HAP-1 (cell line): ENCODE measurements at places on chromosomes 12 and 14.

GRCh38 chr12:26373606-26374495 is 178.5 kb downstream of the SSPN start:
- no peak for DNase-seq

DNA sequence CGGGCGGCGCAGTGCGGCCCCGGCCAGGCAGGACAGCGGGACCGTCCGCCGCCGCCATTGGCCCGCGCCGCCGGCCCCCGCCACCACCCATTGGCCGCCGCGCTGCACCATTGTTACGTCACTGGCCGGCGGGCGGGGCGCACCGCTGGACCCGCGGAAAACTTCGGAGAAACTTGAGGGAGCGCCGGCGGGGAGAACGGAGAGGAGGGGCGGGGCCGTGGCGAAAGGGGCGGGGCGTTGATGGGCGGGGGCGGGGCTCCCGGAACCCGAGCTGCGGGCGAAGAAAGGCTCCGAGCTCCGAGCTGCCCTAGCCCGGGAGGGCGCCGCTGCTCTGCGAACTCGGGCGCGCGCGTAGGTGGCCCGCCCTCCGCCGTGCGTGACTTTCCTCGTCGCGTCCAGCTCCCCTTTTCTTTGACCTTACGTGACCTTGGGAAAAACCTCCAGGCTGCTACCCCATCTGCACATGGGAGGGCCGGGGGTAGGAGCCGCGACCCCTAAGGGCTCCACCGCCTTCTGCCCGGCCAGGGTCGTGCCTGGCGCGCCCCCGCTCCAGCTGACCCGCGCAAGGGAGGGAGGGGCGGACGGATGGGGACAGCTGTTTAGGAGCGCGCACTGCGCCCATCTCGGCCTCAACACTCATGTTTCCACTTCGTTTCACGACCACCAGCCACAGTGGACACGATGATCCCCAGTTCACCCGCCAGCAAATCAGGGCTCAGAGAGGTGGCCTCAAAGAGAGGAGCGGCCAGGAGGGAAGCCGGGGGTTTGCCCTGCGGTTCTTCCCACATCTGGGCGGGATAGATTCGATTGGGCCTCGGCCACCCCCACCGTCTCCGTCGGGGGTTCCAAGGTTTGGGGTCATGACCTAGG is at the start of gene ANKRD9:
Gene ANKRD9, minus strand, starts transcription at position 31 of the 870 bp plus-strand sequence. CDS start 1,887 bp downstream, outside the sequence.
- DNase-seq: peak; percentile 93

DNA sequence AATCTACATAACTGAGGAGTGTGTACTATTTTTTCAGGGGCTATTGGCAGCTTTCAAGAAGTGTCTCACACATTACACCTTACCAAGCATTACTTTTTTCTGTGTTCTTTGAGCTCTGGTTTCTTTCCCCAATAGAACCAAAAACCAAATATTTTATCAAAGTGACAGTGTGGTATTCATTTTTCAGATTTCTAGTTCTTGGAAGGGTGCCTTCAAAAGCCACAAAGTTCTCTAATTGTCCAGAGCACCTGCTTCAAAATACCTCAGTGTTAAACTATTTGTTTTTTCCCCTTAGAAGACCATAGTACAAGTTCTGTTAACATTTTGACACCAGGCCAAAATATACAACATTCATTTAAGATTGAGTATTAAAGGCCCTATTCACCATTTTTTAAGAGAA is 515.7 kb downstream of the ETNK1 start:
- no peak for DNase-seq

DNA sequence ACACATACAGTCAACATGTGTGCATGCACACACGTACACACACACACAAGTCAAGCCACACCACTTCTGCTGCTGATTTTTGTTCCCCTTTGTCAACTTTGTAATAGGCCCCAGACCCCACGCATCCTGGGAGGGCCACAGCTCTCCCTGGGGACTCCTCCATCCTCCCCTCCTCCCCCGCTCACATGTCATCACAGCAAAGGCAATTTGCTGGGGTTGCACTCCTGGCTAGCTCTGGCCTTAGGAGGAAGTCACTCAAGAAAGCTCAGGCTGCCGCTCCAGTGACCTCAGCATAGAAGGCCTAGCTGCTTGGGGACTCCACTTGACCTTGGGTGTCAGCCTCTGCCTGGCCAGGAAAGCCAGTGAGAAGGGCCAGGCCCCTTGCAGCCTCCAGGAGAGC is 27.2 kb downstream of the NGB start:
- DNase-seq: no peak

DNA sequence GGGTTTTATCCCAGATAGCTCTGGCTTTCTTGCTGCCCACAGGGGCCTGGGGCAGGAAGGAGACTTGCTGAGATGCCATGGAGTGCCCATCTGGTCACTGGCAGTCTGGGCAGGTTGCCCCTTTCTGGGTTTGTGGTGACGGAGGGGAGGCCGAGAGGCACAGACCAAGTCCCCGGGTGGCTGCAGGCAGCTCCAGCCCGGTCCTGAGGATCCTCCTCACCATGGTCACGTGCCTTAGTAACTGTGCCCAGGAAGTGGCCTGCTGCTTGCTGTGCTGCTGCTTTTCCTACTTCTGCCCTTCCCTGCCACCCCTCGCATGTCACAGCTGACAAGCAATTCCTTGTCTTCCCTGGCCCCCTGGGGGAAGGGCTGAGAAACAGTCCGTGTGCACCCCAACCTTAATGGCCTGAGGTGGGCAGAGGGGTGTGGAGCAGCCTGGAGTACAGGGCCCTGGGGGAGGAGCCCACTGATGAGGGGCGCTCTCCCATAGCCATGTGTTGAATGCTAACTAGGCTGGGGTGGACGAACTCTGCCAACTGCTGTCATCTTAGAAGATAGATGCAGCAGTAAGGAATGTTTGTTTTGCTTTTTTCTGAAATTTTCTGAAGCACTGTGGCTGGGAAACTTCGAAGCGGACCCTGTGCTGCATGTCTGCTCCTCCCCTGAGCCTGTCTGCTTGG is 54.9 kb upstream of the SRSF5 start:
- DNase-seq: no peak

DNA sequence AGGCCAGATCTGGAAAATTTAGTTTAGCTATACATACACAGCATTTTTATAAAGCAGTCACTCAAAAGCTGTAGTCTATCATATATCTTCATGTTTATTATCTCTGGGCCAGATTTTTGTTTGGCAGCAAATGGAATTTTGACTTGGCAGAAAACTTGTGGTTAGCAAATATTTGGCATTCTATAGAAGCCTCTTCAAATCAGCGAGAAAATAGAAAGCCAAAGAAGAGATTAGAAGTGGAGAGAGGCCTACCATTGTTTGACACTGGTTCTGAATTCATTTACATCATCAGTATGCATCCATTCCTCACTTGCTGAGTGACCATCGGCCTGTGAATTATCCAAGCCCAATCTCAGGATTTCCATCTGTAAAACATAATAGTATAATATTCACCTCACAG is 1077.6 kb downstream of the GALC start:
- DNase-seq: no peak

DNA sequence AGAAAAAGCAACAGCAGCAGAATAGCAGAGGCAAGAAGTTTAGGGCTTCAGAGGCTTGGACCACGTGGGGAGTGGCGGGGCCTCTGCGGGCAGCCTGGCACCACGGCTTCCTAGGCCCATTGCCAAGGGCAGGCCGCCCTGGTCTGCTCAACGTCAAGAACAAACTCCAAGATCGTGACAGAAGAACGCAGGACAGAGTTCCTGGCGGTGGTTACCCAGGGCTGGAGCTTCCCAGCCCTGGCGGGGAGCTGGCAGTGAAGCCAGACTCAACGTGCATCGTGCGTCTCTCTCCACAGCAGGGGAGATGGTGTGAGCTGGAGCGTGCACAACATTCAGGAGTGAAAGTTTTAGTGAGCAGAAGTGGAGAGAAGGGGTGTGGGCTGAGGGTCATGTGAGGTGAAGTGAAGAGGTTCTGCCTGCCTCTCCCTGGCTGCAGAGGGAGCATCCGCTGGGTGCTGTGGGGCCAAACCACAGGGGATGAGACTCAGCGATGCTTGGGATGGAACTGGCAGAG is 13.9 kb upstream of the CACNA2D4 start:
- no peak for DNase-seq

DNA sequence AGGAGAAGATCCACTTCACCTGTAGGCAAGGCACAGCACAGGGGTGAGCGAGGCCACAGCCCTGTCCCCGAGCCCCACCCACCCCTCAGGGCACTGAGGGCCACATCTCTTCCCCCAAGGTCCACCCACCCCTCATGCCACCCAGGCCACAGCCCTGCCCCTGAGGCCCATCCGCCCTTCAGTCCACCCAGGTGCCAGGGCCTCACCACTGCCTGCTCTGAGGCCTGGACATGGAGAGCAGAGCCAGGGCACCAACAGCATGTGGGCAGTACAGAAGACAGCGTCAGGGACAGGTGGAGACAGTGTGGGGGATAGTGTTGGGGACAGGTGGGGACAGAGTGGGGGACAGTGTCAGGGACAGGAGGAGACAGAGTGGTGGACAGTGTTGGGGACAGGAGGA is 138.3 kb downstream of the TMEM121 start:
- DNase-seq: no peak

DNA sequence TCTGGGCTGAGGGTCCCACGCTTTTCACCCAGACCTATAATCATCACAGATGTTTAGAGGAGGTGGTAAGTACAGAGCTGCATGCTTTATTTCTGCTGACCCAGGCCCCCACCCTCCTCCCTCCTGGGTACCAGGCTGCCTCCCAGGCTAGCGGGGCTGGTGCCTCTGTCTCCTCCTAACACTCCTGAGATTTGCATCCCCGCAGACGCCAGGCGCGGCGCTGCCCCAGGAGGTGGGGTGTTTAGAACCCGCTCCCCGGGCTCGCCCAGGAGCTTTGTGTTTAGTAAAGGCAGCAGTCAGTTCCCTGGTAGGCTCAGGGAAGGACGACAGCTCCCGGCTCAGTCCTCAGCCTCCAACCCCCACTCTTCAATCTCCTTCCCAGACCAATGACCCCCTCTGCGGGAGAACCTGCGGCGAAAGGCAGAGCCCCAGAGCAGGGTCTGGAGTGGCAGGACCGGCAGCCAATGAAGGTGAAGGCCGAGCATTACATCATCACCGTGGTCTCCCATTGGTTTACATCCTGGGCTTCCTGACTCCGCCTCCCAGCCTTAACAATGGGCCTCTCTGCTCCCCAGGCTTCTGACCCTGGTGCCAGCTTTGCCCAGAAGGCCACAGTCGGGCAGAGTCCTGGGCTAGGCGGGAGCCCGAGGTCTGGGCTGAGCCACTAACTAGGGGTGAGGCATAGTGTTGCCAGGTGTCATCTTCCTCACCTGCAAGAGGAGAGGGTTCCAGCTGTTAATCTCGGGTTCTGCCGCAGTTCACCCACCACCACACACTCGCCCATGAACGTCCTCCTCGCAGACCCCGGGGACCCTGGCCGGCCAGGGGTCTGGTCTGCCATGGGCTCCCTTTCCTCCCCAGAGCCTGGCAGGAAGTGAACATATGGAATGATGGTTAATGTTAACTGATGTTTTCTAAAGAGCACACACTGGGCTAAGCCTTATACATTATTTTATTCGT is 57.5 kb downstream of the CALM1 start:
- DNase-seq: no peak

DNA sequence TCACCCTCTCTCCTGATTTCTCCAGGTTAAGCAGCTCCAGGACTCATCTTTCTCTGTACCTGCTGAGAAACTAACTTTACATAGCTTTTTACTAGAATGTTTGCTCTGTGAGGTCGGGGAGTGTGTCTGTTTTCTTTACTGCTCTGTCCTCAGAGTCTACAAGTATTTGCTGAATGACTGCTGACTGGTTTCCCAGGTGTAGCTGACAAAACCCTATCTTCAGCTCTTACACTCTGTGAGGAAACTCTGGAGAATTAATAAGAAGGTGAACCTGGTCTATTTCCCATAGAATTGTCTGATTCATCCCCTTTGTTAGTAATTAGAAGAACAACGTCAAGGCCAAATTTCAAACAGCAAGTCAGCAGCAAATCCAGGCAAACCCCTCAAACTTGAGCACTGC is 226.8 kb downstream of the ZFP36L1 start:
- DNase-seq: no peak

DNA sequence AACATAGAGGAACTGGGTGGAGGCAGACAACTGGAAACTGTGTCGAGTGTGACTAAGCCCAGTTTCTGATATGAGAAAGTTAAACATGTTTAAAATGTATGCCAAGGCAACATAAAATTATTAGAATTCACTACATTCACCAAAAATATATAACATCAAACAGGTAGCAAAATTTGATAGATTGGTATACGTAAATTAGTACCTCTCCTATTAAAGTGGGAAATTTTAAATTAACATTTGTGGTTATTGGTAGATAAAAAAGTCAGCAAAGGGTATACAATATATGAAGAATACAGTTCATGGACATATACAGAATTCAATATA is 53.0 kb downstream of the CCDC91 start:
- no peak for DNase-seq

DNA sequence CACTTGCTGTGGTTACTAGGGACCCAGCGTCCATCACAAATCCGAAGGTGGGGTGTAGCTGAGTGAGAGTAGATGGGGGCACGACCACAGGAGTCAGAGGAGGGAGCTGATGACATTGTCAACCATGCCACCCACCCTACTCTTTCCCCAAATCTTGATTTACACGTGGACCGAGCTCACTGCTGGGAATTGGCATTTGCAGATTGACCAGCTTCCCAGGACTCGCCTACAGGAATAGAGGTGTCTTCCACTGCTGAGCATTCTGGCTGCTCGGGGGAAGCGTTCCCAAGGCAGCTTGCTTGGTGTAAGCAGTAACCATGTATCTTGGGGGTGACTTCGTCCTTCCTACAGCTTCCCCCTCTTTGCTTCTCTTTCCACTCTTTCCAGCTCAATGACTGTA is 353 bp upstream of the PTPRR start:
- DNase-seq: no peak

- no peak for DNase-seq
Measured at GRCh38 chr12:125021771-125022170, 28.3 kb downstream of the BRI3BP start.

GRCh38 chr14:96797582-96798349 is 584 bp downstream of the VRK1 start:
- no peak for DNase-seq

DNA sequence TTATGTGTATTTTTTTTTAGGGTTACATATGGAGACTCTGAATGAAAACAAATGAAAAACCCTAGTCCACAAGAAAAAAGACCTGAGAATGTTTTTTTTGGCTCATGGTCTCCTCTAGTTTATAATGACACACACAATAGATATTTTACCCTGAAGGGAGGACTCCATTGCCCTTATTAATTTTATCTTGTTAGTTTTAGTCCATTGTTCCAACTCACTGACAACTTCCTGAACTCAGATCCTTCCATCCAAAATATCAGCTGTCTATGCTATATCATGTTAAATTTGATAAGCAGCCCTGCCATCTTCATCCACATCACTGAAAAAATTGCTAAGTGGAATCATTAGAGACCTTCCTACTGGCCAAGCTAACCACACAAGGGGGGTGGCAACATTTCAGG is 232.1 kb downstream of the MON2 start:
- DNase-seq: no peak

GRCh38 chr12:49536526-49537071 is 2.2 kb upstream of the KCNH3 start:
- no peak for DNase-seq

DNA sequence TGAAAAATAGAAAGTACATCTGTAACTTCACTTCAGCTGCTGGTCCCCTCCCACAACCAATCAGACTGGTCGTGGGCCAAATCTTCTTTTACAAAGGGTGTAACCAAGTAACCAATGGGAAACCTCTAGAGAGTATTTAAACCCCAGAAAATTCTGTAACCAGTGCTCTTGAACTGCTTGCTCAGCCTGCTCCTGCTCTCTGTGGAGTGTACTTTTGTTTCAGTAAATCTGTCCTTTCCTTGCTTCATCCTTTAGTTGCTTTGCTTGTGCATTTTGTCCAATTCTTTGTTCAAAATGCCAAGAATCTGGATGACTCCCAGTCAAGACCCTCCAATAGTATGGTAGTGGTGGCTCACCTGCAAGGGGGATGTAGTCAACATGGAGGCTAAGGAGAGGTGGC is 489.1 kb downstream of the FUT8 start:
- no peak for DNase-seq

- no peak for DNase-seq
Measured at GRCh38 chr14:71203306-71203705, 296.0 kb downstream of the PCNX1 start.
